ENCODE measurements at places on chromosomes 7 and 10.

GRCh38 chr10:128475686-128476367, 349.6 kb upstream of the MKI67 start:
- no peak for DNase-seq

DNA sequence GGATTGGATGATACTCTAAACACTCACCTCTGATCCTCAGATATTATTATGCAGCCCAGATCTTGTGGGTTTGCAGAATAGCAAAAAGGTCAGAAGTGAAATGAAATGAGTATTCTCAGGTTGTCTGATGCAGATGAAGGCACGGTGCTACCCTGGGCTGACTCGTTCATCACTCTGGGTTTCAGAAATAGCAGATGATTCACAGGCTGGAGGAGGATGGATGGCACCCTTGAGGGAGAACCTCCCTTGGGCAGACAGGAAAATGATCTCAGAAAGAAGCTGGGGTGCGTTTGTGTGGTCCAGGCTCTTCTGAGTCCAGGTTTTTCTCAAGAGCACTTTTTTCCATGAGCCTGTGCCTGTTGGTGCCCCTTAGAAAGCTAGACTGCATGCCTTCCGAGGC, 515.8 kb upstream of the MKI67 start:
- DNase-seq, result no peak

- no peak for DNase-seq
These were observed 87.8 kb upstream of the DUSP5 start for GRCh38 chr10:110409926-110410325.

- DNase-seq, result no peak
These were observed 237.8 kb downstream of the MAD1L1 start for GRCh38 chr7:1994931-1995330.

GRCh38 chr7:82623812-82624211, 180.2 kb upstream of the CACNA2D1 start:
- no peak for DNase-seq

DNA sequence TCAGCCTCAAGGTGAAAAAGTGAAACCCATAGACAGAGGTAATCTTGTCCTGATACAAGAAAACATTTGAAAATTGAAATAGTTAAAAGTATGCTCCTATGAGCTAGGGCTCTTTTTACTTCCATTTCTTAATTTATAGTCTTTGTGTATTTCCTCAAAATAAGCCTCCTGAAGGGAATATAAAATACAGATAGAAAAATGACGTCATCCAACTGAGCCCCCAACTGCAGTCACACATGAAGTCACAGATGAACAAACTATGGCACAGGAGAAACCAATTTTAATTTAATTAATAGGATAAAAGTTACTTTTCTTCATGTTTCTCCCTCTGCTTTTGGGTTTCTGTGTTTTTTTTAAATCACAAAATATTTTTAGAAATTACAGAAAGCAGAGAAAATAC, 280.3 kb downstream of the HTR7 start:
- no peak for DNase-seq

DNA sequence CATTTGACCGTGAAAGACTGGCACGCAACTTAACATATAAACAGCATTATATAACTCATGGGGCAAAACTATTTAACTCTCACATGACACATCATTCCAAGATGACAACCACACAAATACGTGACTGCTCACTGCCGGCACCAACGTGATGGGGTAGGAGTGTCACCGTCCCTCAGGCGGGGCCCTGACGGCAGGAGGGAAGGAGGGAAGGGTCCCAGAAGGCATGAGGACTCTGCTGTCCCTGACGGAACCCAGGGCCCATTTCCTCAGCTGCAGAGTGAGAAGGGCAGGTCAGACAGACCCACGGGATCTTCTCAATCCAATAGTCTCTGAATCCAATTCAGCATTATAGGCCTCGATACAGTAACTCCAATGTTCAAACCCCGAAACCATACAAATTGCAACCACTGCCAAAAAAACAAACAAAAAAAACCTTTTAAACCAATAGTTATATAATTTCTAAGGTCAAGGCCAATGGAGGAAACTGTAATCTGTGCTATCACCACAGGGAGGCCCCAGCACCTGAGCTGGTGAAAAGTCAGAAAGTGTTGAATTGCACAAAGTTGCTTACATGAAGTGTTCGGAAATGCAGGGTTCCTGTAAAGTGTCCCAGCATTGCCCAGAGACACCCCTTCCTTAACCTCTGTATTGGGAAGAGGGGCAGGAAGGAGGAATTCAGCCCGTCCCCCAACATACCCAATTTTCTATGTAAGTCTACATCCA, 137.4 kb downstream of the TNS3 start:
- DNase-seq, result peak; percentile 30

DNA sequence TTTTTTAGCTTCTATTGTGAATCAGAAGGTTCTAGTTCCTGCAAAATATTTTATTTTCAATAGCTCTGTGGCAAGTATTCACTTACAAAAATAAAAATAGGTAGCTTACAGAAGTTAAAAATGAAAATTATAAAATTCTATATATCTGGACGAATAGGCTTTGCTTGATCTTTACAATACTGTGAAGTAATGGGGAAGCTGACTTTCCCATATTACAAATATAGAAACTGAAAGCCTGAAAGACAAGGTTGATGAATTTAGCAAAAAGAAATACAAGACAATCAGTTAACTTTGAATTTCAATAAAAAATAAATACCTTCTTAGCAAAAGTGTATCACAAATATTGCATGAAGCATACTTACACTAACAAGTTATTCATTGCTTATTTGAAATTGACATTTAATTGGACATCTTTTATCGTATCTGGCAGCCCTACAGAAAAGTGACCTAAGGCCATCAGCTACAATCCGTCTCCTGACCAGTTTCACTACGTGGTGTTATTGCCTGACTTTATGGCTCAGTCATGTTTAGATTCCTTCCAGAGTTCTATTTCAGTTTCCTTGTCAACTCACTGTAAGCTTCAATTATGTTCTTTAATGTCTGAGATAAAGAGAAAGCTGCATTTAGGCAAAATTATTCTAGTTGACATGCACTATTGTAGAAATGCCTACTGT, 310.5 kb upstream of the HGF start:
- no peak for DNase-seq

DNA sequence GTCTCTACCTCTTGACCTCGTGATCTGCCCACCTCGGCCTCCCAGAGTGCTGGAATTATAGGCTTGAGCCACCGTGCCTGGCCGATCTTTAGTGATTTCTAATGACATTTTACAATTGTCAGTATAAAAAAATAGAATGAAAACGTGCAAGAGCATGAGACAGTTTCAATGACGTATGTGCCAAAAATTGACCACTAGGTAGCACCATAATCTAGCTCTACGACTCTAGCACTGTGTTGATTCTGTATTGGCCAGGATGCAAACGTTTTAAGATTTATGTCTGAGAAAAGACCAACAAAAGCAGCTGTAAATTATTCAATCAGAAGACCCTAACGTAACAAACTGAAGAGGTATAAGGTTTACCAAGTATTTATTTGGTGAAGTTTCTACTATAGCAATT, 25.4 kb upstream of the EXOC6 start:
- DNase-seq, result no peak

DNA sequence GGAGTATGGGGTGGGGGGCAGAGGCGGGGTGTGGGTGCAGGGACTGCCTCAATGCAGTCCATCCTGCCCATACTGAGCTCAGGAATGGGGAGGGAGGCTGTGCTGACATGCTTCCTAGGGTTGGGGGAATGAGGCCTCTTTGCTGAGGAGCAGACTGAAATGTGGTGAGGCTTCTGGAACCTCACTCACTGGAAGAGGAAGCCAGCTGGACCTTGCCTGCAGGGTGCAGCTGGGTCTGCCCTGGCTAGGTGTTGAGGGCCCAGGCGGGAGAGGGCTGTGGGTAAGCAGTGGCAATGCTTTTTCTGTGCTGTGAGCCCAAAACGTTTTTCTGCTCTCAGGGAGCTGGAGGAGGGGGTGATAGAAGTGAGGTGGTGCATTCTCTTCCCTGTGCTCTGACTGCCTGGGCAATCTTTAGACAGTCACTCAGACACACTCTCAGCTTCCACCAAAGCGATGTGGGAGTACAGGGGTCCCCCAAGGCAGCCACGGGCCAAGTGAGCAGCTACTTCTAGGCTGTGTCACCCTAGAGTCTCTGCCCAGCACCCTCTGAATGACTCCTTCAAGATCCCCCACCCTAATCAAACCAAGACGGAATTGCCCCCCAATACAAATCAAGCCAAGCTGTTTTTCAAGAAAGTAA, 41.1 kb upstream of the BMPR1A start:
- no peak for DNase-seq

DNA sequence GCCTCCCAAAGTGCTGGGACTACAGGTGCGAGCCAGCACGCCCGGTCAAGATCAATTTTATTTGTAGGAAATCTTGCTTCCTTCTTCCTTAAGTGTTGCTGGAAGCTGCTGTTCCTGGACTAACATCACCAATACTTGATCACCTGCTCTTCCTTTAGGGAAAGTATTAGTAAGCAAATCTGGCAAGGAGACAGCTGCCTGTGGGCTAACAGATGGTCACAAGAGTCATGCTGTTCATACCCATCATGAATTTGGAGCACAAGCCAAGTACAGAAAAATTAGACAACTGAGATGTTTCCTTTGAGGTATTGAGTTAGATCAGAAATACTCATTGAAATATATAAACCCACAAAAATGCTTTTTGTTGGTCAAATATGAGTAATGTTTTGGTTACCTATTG, 27.9 kb downstream of the BAIAP2L1 start:
- DNase-seq, result no peak

GRCh38 chr7:4830176-4830575, 31.7 kb downstream of the PAPOLB start:
- DNase-seq, result peak; percentile 32

- no peak for DNase-seq
These were observed 16.7 kb upstream of the TEX36 start for GRCh38 chr10:125699562-125700143.

- DNase-seq, result no peak
These were observed 135.7 kb downstream of the GRK5 start for GRCh38 chr10:119343011-119343601.

- DNase-seq, result no peak
These were observed 134.1 kb upstream of the FAM20C start for GRCh38 chr7:58316-58715.

DNA sequence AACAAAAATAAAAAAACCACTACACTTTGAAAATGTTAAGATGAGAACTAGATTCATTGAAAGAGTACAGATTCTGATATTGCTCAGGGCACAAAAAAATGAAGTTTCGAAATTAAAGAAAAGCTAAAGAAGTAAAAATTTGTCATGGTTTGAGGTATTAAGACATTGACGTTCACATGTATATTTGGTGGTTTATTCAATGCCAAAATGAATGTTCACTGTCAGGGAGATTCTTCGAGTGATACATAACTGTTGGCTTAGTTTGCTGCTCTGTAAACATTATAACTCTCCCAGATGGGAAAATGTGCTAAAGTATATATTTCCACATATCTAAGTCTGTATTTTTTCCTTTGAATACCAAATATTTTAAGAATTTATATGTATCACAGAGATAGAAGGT, 345.0 kb downstream of the SEMA3D start:
- no peak for DNase-seq

DNA sequence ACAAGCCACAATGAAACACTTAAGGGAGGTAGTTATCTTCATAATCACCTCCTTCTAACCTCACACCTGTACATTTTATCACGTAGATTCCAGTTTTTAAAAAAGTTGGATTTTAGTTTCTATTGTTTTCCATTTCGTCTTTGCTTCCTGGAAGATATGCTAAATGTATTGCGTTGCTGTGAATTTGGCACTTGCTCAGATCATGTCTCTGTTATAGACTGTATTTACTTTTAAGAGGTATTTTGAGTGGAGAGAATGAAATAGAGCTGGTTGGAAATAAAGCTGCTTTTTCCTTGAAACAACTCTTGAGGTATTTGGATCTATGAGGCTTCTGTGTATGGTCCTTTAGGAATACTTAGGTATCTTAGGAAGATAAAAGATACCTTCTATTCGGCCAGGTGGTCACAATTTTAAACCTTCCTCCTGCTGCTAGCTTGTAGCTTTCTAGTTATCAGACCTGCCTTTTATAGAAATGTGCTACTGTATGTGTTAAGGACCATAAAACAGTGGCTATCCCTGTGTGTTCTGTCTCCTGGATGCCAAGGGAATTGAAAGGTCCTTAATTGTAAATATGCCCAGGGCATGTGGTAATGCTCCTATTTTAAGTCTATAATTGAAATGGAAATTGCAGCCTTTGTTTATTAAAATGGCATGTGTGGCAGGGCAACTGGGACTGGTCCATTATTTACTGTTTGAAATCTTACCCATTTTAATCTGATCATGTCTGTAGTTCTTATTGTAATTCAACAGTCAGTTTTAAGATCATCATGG, 147.7 kb downstream of the SND1 start:
- no peak for DNase-seq

- DNase-seq, result no peak
These were observed 90.2 kb upstream of the CHST15 start for GRCh38 chr10:124183617-124184016.

- no peak for DNase-seq
These were observed 21.7 kb upstream of the OR2A5 start for GRCh38 chr7:144027070-144027469.

- no peak for DNase-seq
These were observed 77.6 kb downstream of the RALA start for GRCh38 chr7:39700932-39701331.

GRCh38 chr10:77817541-77817940, 109.0 kb downstream of the DLG5 start:
- no peak for DNase-seq

GRCh38 chr10:29623797-29624196, 11.0 kb downstream of the SVIL start:
- no peak for DNase-seq

DNA sequence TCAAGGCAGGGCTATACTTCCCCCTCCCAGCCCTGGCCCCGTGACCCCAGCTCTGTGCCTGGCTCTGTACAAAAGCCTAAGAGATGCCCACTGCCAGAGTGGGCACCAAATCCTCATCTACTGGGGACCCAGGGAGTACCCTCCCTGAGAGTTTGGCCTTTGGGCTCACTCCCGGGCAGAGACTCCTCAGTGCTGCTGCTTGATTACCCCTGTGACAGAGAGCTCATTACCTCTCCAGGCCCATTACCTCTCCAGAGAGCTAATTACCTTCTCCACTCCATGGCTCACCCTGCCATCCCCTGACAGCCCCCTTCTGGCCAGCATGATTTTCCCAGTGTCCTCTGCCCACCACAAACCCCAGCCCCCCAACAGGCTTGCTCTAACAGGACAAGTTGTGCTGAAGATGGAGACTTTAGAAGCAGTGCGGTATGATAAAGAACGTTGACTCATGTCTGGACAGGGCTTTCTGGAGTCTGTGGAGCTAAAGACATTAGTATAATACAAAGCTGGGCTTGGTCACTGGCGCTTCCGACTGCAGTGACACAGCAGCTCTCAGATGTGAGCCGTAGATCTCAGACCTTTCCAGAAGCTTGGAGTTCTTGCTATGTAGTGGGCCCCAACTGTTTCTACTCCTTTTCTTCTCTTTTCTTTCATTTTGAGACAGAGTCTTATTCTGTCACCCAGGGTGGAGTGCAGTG, 111.3 kb upstream of the KCTD7 start:
- no peak for DNase-seq

- peak; percentile 66 for DNase-seq
These were observed 3.9 kb downstream of the NFKB2 start for GRCh38 chr10:102399217-102400021.

GRCh38 chr10:86316274-86316835, 50.2 kb downstream of the GRID1 start:
- DNase-seq, result no peak

GRCh38 chr7:35523292-35523691, 171.6 kb downstream of the HERPUD2 start:
- no peak for DNase-seq

Data from GM18507 (cell line).